ENCODE measurements at places on chromosomes 3 and 15. TPM values are rescaled to one million over a fixed set of nuclear protein-coding genes. Genes with fewer than 3 reads are reported as not detected.

SI gene
- total RNA-seq: not detected

- DNase-seq: peak; percentile 74
Observed at GRCh38 chr3:41710646-41711388, 251.1 kb downstream of the ULK4 start.

DNA sequence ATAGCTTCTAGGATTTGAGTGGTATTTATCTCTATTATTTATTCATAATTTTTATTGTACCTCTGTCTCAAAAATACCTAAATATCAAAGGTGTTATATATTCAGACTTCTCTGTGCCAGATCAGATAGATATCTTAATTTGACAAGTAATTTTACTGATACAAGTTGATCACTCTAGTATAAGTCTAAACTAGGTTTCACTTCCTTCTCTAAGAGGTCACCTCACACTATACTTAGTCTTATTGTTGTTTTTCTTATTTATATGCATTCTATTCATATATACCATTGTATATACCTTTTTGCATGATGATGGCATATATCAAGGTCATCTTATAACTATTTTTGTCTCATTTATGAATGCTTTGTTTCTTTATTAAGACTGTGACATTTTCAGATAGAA lies 26.4 kb upstream of the HGD start:
- DNase-seq: no peak

GRCh38 chr3:46719735-46720271 lies 2.1 kb upstream of the PRSS50 start:
- DNase-seq: no peak

- no peak for DNase-seq
Observed at GRCh38 chr3:14438262-14438661, 35.9 kb downstream of the SLC6A6 start.

DNA sequence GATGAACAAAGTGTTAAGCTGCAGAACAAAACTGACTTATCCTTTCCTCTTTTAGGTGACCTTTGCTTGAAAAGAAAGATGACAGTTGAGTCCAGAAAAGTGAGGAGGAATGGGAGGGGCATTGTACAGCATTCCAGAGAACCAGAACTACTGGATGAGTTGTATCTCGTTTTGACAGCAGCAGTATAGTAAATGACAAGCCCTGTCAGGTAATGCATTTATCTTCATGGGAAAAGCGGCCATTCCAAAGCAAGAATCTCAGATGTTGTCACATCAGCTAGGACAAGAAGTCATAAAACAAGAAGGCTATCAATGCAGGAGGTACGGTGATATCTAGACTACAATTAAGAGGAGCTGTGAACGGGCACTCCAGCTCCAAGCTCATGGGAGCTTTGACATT lies 421.5 kb downstream of the MAGI1 start:
- no peak for DNase-seq

GRCh38 chr3:192894676-192895075 lies 23.0 kb downstream of the MB21D2 start:
- no peak for DNase-seq

C3orf18 gene
- 11.3 TPM for total RNA-seq

CSTA gene
- not detected for total RNA-seq

- no peak for DNase-seq
Observed at GRCh38 chr15:38722236-38722635, 157.6 kb upstream of the RASGRP1 start.

GRCh38 chr3:60169755-60170154 lies 1081.5 kb downstream of the FHIT start:
- DNase-seq: no peak

ACKR2 gene
- total RNA-seq: 6.2 TPM

NDN gene
- total RNA-seq: 75.0 TPM

DNA sequence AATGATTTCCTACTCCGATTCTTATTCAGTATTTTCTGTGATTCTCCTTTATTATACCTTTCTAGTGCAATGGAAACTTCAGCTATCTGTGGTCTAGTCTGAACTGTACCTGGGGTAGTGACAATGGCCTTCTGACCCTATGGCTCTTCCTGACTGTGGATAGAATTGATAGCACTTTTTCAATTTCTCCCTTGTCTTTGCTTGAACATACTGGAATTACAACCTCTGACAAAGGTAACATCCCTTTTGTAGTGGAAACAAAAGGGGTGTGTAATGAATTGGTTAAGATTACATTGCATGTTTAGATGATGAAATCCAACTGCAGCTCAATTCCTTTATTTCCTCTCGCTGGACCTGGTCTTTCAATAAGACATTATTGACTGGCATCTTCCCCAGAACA lies 21.0 kb upstream of the SOX2 start:
- no peak for DNase-seq

- DNase-seq: no peak
Observed at GRCh38 chr15:52180196-52180835, 10.9 kb downstream of the GNB5 start.

DNA sequence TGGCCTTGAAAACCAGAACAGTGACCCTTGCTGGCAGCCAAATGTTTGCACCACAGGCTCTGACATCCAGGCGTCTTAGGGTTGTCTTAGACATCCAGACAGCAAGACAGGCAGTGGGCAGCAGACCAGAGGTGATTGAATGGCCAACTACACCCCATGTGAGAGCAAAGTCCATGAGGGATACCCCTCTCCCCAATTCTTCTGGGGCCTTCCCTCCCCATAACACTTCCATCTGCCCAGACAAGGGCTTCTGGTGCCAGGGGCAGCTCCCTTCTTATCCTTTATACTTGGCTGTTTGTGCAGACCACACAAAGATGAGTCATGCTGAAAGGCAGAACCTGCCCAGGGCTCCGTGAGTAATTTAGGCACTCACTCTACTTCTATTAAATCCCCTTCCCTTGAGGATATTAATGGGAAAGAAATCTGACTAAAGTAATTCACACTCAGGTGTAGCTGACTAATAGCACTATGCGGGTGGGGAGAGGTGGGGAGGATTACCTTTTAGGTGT lies 257.9 kb downstream of the UACA start:
- peak; percentile 79 for DNase-seq

GRCh38 chr3:177135841-177136492 lies 61.3 kb downstream of the TBL1XR1 start:
- DNase-seq: no peak

XIRP1 gene
- total RNA-seq: 0.08 TPM

HGD gene
- 0.88 TPM for total RNA-seq
